ENCODE measurements at places on chromosomes 3 and 15.

GRCh38 chr3:2657971-2658370, 452.2 kb downstream of the IL5RA start:
- DNase-seq, result no peak

GRCh38 chr3:2597615-2598014, 498.9 kb downstream of the CNTN4 start:
- no peak for DNase-seq

DNA sequence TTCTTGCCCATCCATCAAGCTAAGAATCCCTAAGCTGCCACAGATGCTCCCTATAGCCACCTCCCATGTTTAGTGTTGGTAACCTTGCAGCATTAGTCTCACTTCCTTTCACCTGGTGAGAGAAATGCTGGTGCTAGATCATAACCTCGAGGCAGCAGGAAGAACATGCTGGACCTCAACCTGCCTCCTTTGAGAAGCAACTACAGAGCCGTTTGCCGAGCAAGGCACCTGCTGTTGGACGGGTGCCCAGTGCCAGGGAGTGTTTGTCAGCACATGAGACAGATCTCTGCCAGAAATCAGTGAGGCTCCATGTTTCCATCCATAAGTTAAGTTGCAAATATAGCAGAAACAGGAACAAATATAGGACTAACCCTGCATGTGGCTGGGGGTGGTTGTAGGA, 955.7 kb downstream of the TUSC7 start:
- DNase-seq, result no peak

- no peak for DNase-seq
Observed at GRCh38 chr3:193114431-193115340, 126.3 kb upstream of the PLAAT1 start.

GRCh38 chr3:48993834-48994233, 3.8 kb downstream of the P4HTM start:
- no peak for DNase-seq

GRCh38 chr3:158789592-158789991, 12.3 kb upstream of the MFSD1 start:
- no peak for DNase-seq

DNA sequence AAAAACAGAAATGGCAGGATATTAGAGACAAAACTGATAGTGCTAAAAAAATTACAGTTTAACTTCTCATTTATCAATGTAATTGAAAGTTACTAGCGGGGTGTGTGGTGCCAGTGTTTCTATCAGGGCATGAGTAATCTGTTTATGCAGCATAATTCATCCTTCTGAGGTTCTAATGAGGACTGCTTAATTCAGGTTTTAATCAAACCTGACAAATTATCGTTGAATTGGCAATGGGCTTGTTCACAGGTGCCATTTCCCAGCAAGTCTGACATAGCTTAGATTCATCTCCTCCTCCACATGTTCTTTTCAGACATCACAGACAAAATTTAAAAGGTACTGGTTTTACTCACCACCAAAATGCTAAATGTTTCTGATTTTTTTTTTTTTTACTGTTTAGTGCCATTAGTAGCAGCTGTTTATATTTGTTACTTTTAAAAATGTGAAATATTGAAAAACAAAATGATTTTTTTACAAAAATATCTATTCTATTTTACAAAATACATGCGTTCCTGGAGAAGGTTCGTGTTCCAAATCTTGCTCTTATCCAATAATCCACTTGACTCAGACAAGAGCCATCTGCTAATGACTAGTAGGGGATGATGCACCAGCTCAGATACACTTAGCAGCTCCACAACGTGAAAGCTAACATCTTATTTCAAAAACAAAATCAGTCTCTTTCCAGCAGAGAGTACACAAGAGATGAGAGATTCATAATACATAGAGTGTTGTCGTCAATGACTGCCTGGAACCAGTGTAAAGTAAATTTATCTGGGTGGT, 447.7 kb upstream of the DPPA4 start:
- DNase-seq, result no peak

All from activated T-cell treated with anti-CD3 and anti-CD28 coated beads, Interleukin-2, amount 50 U/mL, for 72 hours (primary cell).